ENCODE measurements at places on chromosomes 16 and 17.

DNA sequence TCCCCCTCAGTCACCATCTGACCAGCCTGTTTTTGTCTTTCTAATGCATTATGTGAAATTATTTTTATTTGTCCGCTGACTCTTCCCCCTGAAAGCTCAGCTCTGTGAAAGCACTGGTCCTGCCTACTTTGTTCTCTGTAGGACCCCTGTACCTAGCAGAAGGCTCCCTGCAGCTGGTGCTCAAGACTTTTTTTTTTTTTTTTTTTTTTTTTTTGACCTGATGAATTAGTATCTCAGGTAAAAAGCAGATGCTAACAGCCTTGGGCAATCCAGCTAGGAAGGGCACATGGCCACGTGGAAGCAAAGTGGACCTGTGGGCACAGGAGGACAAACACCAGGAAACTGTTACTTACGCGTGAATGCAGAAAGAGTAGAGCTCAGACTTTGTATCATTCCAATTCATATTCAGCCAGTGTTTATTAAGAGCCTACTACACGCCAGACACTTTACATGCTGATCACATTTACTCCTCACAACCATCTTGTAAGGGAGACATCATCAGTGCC, 629 bp upstream of the UNC119 start:
- DNase-seq, result no peak

- DNase-seq, result no peak
Observed at GRCh38 chr16:51393381-51394005, 242.4 kb upstream of the SALL1 start.

DNA sequence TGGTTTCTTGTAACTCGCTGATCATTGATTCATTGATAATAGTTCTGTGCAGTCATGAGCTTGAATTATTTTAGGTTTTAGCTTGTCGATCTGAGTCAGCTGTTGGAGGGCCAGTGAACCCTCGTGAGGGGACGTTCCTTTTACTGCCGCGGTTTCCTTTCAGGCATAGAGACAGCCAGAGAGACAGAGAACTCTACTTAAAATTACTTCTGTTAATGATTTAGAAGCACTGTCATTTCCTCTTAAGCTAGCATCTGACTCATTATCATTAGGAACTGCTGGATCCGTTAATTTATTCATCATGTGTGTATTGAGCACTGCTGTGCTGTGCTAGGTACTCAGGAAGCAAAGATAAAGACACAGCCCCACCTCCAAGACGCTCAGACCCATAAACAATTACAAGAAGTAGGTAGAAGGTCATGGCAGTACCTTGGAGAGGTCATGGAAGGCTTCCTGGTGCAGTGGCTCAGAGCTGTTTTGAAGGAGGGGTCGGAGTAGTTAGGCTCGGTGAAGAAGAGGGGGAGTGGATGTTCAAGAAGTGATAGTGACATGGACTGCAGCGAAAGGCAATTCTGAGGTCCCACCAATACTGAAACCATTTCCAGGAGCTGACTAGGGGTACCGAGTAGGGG, 3.3 kb downstream of the PGS1 start:
- DNase-seq, result peak; percentile 61

DNA sequence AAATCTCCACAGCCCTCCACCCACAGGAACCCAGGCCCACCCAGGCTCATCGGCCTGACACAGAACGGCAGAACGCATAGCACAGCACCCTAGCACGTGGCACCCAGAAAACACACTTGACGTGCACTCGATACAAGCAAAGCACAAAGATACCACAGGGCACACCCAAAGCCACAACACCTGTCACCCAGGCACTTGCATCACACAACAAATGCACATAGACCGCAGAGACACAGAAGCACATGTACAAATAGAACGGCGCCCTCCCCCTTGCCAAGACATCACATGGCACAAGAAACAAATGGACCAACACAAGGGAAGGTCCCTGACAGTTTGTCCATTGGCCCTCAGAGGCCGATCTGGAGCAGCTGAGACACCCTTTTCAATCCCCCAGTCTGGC, 147.7 kb upstream of the WSCD1 start:
- DNase-seq, result no peak

DNA sequence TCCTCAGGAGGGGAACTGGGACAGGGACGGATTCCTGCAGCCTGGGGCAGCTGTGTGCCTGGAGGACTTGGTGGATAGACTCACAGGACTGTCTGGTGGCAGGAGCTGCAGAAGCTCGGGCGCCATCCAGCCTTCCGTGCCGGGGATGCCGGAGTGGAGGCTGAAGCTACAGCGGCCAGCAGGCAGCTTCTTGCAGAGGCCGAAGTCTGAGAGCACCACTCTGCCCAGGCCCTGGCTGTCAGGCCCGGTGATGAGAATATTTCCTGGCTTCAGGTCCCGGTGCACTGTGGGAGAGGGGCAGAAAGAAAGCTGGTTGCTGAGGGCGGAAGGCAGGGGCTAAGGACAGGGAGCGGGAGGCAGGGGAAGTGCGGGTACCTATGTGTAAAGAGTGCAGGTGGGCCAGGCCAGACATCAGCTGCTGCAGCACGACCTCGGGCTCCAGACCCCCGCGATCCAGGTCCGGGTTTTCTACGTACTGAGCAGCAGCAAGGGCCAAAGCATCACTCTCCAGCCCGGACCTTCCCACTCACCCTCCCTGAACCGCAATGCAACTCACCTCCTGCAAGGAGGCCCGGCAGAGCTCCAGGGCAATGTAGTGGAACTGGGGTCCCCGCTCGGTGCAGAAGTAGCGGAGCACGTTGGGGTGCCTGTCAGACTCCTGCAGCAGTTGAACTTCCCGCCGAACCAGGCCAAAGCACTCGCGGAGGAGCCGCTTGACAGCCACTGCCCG, 16.1 kb downstream of the PLK1 start:
- DNase-seq, result no peak

DNA sequence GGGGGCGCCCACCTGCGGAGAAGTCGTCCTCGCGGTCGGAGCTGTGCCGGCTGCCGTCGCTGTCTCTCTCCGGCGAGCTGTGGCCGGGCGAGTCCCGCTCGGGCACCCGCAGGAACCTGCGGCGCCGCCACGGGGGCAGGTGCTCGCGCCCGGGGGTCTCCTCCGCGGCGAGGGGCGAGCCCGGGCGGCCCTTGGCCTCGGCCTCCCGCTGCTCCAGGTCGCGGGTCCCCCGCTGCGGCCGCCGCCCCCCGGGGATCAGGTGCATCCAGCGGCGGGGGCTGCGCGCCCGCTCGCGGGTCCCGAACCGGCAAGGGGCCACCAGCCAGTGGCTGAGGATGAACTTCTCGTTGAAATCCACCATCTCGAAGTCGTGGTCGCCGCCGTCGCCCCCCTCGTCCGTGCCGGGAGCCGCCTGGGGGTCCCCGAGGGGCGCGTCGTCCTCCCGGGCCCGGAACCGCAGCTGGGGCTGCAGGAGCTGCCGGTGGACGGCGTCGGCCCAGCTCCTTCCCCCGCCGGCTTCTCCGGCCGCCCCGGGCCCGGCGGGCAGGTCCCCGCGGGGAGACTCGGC, 41.4 kb upstream of the BHLHA9 start:
- DNase-seq, result no peak

- no peak for DNase-seq
Observed at GRCh38 chr17:10638151-10638550, 19.0 kb downstream of the MYH3 start.

DNA sequence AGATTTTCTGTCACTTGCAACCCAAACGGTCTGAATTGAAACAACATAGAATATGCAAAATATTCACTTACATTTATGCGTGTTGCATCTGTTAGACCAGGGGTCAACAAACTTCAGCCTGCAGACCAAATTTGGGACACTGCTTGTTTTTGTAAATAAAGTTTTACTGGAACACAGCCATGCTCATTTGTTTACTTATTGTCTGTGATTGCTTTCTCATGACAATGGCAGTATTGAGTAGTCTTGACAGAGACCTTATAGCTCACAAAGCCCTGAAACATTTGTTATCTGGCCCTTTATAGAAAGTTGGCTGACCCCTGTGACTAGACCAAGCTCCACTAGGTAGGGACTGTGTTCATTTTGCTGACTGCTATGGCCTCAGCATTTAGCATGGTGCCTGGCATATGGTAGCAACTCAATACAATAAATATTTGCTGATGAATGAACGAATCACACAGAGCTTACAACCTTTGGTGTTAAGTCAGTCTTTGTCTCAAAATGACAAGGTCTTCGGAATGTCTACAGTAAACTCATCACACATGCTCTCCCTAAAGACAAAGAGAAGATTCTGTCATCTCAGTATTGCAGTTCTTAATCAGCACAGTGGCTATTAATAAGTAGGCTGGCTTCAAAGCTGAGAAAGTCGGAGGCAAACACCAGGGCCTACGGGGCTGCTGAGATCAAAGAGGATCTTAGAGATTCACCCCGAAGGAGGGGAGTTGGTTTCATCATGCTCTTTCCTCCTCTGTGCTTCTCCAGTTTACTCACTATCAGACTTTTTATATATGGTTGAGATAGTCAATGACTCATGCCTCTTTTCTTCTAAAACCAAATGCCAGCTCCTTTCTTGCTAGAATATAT, 95.2 kb upstream of the AXIN2 start:
- DNase-seq, result no peak

GRCh38 chr16:75208861-75209505, 2.0 kb upstream of the CTRB2 start:
- no peak for DNase-seq

DNA sequence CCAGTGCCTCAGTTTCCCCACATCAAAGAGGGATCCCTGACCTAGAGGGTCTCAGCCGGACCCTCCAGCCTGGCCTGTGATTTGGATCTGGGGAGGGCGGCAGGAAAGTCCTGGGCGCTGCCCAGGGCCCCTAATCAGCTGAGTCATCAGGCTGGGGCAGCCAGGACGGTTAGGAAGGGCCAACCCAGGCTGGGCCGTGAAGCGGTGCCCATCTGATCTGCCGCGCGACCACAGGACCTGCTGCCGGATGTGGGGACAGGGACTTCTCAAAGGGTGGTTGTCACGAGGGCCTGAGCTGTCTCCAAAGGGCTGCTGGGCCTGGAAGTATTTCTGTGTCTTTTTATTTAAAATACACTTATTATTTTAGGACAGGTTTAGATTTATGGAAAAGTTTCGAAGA, 4.4 kb downstream of the TPSAB1 start:
- DNase-seq, result peak; percentile 39

- peak; percentile 27 for DNase-seq
Observed at GRCh38 chr16:50627419-50627818, 53.7 kb downstream of the SNX20 start.

GRCh38 chr16:8675183-8676159, 1.1 kb downstream of the ABAT start:
- no peak for DNase-seq

GRCh38 chr17:58541249-58541648, 26.8 kb upstream of the MTMR4 start:
- peak; percentile 46 for DNase-seq

DNA sequence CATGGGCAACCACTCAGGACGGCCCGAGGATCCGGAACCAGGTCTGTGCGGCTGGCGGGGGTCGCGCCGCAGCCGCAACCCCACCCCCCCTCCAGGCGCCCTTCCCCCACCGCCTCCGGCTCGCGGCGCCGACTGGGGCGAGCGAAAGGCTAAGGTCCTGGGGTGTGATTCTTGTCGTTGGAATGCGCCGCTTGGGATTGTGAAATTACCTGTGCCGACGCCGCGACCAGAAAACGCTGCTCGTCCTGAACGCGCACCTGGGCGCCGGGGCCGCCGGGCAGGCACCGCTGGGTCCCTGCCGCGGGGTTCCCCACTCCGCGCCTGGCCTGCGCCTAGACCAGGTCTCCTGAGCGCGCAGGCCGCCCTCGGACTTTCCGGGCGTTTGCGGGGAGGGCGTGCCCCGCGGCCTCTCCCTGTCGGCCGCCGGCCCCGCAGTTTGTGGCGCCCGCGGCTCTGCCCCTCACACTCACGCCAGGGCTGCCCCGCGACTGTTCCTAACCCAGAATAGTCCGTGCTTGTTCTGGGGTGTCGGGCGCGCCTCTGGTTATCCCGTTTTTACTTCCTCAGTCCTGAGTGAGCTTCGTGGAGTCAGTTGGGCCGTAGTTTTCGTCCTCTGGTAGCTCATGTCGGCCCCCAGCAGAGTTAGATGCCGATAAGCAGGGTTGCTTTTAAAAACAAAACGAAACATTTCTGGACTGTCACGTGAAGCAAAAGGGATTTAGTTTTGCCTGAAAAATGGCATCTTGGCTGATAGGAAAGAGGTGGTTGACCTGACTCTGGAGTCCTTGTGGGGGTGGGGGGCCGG, 147.2 kb downstream of the SPECC1 start:
- peak; percentile 43 for DNase-seq

GRCh38 chr17:33049781-33050414, 58.3 kb downstream of the SPACA3 start:
- DNase-seq, result peak; percentile 46

- DNase-seq, result no peak
Observed at GRCh38 chr17:77558846-77559626, 399.5 kb upstream of the TNRC6C start.

- DNase-seq, result no peak
Observed at GRCh38 chr17:77446940-77447634, 306.3 kb downstream of the SEC14L1 start.

- DNase-seq, result no peak
Observed at GRCh38 chr17:47262586-47262985, 9.0 kb downstream of the ITGB3 start.

DNA sequence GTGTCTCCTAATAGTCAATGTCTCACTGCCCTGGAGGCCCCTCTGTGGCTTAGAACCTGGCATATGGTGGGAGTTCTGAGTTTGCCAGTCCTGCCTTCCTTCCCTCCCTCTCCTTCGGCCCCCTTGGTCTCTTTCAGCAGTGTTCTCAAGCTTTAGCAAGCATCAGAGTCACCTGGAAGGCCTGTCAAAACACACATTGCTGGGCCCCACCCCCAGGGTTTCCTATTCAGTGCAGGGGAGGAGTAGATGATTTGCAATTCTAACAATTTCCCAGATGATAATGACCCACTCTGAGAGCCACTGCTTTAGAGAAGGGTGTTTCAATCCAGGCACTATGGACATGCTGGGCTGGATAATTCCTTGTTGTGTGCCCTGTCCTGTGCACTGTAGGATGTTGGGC, 26.4 kb upstream of the TMEM220 start:
- DNase-seq, result no peak

GRCh38 chr17:3585826-3586225, 23.4 kb downstream of the TRPV1 start:
- no peak for DNase-seq

DNA sequence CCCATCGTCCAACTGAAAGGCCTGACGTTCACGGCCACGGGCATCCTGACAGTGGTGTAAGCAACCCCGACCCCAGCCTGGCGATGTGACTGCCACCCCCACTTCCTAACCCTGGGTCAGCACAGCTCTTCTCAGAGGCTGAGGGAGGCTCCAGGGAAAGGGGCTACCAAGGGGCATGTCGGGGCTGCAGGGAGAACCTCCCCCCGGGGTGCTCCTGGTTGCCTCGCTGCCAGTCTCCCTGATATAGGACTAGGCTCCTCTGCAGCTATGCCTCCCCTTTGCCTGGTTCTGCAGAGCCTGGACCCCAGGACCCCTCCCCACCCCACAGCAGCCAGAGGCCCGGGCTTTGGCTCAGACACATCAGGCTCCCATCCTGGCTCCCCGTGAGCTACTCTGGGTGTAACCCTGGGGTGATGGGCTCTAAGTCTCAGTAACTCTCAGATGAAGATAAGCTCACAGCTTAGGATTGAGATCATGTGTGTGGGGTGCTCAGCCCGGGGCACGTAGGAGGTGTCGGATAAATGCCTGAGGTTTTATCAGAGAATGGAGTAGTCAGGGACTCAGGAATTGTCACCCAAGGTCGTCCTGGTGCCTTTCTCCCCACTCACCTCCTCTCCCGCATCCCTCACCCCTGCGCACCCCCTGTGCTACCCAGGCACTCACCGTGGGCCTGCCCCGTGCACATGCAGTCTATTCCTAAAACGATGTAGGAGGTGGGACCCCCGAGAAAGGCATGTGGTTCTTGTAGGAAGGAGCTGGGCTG, 10.6 kb downstream of the ITGAD start:
- DNase-seq, result no peak

GRCh38 chr17:81734405-81735263, 22.6 kb downstream of the SLC25A10 start:
- DNase-seq, result no peak

Measured in inflammatory macrophage (primary cell).